ENCODE measurements at places on chromosomes 12 and 14. TPM values are rescaled to one million over a fixed set of nuclear protein-coding genes. Genes with fewer than 3 reads are reported as not detected.

Gene TMEM132C
- total RNA-seq: not detected

DNA sequence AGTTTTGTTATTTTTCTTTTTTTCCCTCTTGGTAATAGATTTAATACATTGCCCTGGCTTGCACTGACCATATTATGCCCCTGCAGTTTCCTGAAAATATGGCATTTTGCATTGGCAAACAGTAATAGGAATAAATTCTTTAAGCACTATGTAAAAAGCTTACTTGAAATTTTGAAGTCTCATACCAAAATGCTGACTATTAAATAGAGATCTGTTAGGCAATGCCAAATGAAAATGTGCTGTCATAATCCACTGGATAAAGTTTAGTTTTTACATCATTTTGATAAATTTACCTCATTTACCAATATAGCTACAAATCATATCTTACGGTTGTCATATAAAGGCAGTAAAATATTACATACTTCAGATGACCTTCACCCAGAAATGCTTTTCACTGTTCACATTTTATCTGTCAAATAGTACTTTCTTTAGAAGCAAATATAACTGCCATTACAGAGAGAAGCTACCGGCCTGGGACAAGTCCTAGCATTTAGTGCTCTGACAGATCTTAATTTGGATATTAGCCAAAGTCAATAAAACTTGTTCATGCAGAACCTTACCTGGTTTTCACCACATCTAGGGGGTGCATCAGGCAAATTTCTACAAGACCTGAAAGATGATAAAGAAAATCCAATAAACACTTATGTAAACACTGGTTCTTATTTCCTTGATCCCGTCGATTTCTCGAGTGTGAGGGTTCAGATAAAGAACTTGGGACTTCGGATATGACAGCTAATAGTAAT lies 212.9 kb downstream of the PAX9 start:
- no peak for DNase-seq

DNA sequence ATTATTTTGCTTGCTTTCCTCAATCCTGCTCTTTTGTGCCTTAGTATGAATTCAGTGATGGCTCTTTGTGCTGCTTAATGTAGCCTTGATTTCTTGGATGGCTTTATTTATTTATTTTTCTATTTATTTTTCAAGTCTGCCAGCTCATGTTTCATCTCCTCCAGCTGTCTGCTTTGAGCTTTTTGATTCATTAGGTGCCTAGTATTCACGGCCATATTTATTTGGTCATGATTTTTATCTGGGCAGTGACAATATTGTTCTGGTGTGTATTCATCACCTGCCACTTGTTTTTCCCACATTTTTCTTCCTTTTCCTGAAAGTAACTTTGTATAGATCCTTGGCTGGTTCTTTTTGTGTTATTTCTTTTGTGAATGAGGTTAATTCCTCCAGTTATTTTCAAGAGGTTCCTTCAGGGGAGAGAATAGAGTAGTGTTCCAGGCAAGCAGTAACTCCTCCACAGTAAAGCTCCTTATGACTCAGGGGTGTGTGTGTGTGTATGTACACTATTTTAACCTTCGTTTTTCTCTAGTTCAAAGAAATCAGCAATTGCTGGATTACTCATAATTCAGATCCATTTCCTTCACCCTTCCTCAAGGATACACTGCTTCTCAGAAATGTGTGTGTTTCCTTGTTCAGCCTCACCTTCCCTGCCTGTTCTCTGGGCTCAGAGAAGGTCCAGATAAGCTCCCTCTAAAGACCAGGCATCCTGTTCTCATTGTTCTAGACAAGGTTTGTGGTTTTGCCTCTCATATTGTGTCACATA lies 51.6 kb upstream of the PMCH start:
- DNase-seq: no peak

- no peak for DNase-seq
These were observed 27.1 kb downstream of the SLC11A2 start for GRCh38 chr12:50999093-50999492.

- no peak for DNase-seq
These were observed 44.5 kb downstream of the EML5 start for GRCh38 chr14:88748288-88748687.

GRCh38 chr12:116246490-116247179 lies 30.9 kb downstream of the MED13L start:
- DNase-seq: no peak

DNA sequence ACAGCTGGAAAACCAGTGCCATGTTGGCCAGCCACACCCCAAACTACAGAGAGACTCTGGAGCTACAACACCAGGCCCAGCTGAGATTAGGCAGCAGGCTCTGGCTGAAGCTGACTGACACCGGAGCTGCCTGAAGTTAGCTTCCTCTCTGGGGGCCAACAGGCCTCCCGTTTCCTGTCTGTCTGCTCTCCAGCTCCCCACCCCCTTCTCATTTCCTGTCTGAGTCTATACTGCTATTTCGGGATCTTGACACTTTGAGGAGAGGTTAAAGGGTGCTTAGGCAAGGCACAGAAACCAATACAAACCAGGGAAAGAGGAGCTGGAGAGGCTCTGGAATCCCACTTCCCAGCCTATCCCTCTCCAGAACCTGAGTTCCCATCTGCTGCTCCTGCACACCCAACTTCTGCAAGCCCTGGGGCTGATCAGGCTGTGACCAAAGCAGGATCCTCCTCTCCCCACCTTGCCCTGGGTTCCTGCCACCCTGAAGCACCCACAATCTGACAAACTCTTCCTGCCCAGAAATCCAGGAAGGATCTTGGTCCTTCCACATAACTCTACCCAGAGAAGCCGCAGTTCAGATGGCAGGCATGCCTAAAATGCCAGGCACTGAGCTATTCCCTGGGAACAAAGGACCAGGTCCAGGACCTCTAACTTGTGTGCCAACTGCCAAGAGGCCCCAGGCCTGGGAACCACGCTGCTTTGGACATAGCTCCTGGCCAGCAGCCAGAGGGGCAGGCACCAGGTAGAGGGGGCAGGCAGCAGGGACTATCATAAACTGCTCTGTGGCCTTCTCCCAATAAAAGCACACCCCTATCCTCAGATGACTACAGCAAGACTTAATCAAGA lies 39.9 kb downstream of the PRPF40B start:
- no peak for DNase-seq

DNA sequence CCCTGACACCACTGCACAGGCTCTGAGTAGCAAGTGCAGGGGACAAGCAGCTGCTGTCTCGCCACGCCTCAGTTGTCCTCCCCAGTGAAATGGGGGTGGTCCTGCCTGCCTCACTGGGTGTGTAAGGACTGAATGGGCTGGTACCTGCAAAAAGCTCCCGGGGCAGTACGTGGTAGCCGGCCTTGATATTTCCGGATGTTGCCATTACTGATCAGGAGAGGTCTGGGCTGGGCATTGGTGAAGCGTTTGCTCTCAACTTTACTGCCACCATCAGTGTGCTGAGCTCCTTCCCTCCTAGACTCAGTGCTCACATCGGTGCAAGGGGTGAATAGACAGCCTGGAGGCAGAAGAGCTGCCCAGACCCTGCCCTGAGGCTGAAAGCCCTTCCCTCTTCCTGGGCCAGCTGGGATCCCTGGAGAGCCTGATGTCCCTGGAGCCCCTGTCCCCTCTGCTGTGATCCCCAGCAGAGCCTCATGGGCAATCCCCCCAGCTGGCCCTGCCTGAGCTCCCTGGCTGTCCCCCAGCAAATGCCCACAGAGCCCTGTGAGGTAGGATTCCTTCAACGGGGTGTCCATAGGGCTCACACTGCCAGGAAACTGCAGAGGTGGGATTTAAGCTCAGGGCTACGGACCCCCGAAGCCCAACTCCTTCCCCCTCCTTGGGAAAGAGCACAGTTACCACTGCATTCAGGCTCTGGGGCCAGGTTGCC lies 18.2 kb downstream of the DIO3 start:
- DNase-seq: no peak

DNA sequence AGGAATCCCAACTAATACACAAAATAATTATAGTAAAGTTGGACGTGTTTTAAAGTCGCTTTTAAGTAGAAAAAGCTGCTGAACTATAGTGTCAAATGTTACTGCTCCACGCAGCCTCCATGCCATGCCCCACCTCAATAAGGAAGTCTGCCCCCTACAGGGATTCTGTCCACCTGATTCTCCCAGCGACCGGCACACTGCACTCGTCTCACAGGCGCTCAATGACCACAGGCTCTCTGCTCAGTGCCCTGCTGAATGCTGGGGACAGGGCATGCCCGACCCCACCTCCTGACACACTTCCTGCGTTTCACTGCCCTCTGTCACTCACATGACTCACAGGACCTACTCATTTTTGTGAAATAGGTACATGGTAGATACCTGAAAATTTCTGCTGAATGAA lies 48.9 kb downstream of the BDKRB1 start:
- DNase-seq: peak; percentile 4

GRCh38 chr12:2258025-2258424 lies 205.2 kb downstream of the CACNA1C start:
- no peak for DNase-seq

DNA sequence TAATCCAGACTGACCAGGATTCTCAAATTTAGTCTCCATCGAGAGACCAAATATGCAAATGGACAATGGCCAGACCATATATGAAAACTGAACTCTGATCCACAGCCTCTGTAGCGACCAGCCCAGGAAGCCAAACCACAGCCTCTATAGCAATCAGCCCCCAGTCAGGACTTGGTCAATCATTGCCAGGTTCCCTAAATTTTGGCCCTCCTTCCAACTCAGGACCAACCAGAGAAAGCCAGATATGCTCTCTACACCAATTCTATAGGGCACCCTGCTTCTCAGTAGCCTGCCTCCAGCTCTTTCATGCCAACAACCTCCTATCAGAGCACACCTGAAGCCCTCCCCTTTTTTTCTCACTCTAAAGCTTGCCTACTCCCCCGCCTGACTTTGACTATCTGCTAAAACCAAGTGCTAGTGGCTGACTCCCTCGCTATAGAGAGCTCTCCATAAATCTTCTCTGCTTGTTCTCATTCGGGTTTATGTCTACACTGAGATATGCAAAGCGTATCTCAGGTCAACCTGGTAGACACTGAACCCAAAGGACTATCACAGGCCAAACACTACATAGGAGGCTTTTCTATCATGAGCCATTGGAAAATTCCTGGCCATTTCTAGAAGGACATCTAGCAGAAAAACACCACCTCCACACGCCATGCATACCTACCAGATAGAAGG lies 110.5 kb upstream of the FUT8 start:
- DNase-seq: no peak

DNA sequence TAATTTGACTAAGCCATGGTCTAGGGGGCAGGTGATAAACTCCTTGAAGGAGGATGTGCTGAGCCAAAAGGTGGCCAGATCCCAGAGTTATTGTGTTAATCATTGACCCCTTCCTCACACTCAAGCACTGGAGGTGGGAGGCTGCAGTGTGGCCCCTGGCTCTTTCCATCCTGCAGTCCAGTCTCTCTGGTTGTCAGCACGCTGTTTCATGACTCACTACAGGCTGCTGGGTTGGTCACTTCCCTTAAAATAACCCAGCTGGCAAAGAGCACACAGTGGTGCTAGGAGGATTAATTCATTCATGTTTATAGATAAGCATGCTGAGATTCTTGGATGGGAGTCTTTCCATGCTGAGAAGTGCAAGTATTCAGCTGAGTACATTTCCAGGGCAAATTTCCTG lies 228.9 kb downstream of the ANO2 start:
- DNase-seq: no peak

- DNase-seq: no peak
These were observed 84.6 kb downstream of the ARL6IP4 start for GRCh38 chr12:123064885-123065619.

DNA sequence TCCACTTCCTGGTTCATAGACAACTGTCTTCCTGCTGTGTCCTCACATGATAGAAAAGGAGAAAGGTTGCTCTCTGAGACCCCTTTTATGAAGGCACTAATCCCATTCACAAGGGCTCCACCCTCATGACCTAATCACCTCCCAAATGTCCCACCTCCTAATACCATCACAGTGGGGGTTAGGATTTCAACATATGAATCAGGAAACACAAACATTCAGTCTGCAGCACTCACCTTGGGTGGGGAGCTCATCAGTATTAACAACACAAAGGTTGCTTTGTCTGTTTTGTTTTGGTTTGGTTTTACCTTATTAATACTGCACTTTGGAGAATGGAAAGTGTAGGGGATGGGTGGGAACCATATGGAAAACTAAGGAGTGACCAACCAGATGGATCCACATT lies 10.5 kb upstream of the SMCO2 start:
- no peak for DNase-seq

DNA sequence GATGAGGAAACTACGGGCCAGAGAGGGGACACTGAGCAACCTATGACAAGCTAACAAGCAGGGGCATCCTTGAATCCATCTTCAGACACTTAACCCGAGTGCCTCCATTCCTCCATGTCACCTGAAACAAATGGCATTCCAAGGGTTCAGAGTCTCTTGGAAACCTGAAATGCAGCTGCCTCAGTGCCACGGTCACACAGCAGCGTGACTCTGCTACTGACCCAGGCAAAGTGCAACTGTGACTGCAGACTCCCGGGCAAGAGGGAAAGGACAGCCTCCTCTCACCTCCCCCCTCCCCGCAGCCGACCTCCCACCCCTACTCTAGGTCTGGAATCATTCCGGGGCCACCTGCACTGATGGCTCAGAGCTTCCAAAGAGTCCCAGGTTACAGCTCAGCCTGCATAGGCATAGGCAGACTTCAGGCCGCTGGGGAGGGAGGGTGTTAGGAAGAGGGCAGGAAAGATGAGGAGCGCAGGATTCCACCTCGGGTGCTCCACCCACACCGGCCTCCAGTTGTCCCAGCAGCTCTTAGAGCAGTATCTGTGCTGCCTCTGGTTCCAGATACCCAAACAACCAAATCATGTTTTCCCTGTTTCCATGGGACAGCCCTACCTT lies 53.2 kb downstream of the KCNK10 start:
- no peak for DNase-seq

DNA sequence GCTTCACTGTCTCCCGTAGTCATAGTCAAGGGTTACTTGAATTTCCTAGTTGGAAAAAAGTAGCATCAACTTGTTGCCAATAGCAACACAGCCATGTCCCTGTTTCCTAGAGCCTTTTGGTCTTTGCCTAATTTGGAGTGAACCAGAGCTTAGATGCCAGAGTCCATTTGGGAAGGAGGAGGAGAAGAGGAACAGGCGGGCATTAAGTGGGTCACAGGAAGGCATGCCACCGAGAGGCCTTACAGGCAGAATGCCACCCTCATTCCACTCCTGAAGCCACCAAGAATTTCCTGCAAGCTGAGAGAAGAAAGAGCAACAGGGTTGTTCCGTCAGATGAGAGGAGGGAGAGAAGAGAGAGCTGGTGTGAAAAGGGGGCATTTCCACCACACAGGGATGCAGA lies 339.5 kb downstream of the DPF3 start:
- no peak for DNase-seq

- DNase-seq: no peak
These were observed 58.6 kb downstream of the ZFP36L1 start for GRCh38 chr14:68734231-68734732.

DNA sequence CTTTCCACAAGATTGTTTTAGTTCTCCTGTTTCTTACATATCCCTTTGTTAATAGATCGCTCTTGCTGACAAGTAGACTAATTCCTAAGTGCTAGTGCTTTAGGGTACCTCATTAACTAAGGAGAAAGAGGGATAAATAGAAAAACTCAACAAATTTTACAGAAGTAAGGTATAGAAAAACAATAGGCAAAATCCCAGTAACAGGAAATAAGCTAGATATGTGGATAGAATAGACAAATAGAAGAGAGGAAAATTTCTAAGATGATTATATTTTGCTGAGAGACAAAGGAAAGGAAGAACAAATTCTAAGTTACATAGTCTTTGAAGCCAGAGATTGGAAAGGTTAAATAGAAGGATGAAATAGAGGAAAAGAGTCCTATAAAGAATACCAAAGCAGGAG lies 1.0 kb downstream of the CD69 start:
- no peak for DNase-seq
